ENCODE measurements at places on chromosomes 11 and 22. TPM values are rescaled to one million over a fixed set of nuclear protein-coding genes. Genes with fewer than 3 reads are reported as not detected.

Gene DCDC1
- total RNA-seq, result 1.8 TPM

Gene HNRNPUL2
- 43.2 TPM for total RNA-seq

Gene CRKL
- total RNA-seq, result 59.4 TPM

Gene CYTH4
- total RNA-seq, result 16.2 TPM

Gene VWCE
- total RNA-seq, result 0.55 TPM
